ENCODE measurements at places on chromosomes 4 and X. TPM values are rescaled to one million over a fixed set of nuclear protein-coding genes. Genes with fewer than 3 reads are reported as not detected.

RHOXF1 gene
- total RNA-seq: 0.67 TPM

GRCh38 chr4:141730805-141731204 lies 94.4 kb downstream of the IL15 start:
- no peak for DNase-seq

GRCh38 chr4:72449705-72450104 lies 119.3 kb downstream of the ADAMTS3 start:
- DNase-seq: no peak

- DNase-seq: no peak
Observed at GRCh38 chr4:139988863-139989765, 164.9 kb downstream of the MAML3 start.

GRCh38 chr4:147782087-147782781 lies 50.3 kb downstream of the ARHGAP10 start:
- DNase-seq: no peak

GRCh38 chr4:105318486-105318885 lies 155.4 kb downstream of the PPA2 start:
- DNase-seq: no peak

DNA sequence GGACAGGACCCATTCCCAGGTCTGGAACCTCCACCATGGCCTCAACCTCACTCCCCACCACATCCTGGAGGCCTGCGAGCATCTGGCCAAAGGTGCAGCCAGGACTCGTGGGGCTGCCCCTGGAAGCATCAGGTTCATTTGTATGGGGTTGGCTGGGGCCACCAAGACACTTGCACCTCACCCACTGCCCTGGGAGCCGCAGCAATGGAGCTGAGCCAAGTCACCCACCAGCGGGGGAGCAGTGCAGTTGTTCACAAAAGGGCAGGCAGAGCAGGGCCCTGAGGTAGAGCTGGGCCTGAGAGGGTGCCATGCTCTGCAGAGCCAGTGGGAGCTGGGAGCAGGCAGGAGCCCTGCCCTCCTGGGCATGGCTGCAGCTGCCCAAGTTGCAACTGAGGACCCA lies 163.5 kb downstream of the FAM47A start:
- no peak for DNase-seq

DNA sequence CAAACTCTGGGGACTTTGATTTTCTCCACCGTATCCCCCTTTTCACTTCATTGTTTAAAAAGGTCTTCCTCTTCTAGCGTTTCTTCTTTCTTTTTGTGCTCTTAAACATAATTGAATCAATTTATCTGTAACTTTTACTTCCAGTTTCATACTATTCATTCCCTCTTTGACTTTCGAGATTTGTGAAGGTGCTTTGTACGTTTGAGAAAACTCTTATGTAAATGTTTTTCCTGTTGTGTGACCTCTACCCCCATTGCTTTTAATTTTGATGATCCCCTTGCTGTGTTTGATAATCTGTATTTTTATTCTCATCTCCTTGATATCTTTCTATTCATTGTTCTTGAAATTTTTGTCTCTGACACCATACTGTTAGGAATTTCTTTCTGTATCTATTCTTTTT lies 4.8 kb downstream of the USP38 start:
- no peak for DNase-seq

- no peak for DNase-seq
Observed at GRCh38 chr4:176259330-176260090, 9.5 kb downstream of the ASB5 start.

- no peak for DNase-seq
Observed at GRCh38 chr4:94934201-94934600, 176.4 kb downstream of the BMPR1B start.

- DNase-seq: no peak
Observed at GRCh38 chr4:40186665-40187014, 10.2 kb upstream of the RHOH start.

GRCh38 chrX:1576201-1576992 lies 15.0 kb upstream of the AKAP17A start:
- DNase-seq: no peak

OPN1MW3 gene
- not detected for total RNA-seq

DNA sequence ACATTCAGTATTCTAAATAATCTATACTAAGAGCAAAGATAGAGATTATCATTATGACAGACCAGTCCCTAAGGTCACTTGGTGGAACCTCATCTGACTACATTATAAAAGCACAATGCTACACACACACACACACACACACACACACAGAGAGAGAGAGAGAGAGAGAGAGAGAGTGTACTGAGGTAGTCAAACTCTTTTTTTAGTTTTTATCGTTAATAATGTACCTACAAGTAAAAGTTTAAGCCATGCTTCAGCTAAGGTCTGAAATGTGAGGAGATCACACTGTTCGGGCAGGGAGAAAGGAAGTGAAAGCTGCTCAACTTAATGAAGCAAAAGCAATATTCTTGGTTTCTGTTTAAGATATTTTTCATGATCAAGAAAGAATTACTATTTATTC lies 75.8 kb upstream of the CCDC160 start:
- no peak for DNase-seq

VCX gene
- total RNA-seq: not detected

RELL1 gene
- total RNA-seq: 80.6 TPM

XKRX gene
- total RNA-seq: 0.27 TPM

GRCh38 chrX:97629597-97629985 lies 745.9 kb downstream of the RPA4 start:
- DNase-seq: no peak

All from sciatic nerve (tissue), 2 donors.